ENCODE measurements at places on chromosomes 2 and 18.

GRCh38 chr18:62370366-62370765 lies 45.3 kb downstream of the TNFRSF11A start:
- no peak for DNase-seq

DNA sequence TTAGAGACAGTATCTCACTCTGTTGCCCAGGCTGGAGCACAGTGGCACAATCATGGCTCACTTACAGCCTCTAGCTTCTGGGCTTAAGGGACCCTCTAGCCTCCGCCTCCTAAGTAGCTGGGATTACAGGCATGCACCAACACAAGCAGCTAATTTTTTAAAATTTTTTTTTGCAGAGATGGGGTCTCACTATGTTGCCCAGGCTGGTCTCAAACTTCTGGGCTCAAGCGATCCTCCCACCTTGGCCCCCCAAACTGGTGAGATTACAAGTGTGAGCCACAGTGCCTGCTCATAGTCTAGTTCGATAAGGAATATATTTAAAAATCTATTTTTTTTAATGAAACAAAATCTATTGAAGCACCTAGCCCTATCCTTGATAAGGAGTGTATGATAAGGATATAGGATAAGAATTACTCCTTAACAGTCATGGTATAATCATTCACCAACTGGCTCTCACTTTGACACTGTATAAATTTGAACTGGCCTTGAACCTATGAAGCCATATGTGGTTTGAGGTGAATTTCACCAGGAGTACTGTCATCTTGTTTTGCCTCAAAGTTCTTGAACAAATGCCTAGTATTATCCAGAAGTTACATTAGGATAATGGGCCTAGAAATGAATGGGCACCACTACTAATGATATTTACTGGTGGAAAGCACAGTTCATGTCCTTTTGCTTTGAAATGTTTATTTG lies 71.1 kb downstream of the EXOC6B start:
- DNase-seq, result no peak

- DNase-seq, result no peak
Measured at GRCh38 chr2:29817801-29818680, 103.3 kb downstream of the ALK start.

GRCh38 chr2:135281379-135281778 lies 229.3 kb downstream of the RAB3GAP1 start:
- no peak for DNase-seq

- DNase-seq, result no peak
Measured at GRCh38 chr2:9800639-9800974, 42.7 kb upstream of the TAF1B start.
